ENCODE measurements at places on chromosomes 2 and 18.
A peak's percentile ranks its signal among the peaks of the same experiment; 100 is the strongest.

DNA sequence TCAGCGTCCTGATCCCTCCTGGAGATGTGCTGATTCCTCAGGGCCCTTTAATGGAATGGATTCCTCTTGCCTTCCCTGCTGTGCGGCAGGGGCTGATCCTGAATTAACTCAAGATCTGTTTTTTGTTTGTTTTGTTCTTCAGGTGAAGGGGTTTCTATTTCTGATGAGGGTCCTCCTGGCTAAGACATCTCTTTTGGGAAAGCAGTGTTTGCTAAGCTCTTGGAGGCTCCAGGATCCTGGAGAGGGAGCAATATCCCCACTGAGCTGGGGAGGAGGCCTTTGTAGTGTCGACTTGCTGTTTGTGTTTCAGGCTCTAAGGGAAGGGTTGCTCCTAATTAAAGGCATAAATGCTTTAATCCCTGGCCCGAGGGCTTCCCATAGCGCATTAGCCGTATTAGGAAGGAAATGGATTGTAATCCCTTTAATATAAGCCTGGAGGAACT lies 65.3 kb upstream of the FOXI3 start:
- no peak overlapping the region for H3K4me3 ChIP-seq
- peaks cover 4% of the 10 kb centered on the region for H3K27me3 ChIP-seq
- no peak overlapping the region for H3K27ac ChIP-seq

GRCh38 chr2:227117027-227117426 lies 47.0 kb downstream of the COL4A4 start:
- H3K4me1 ChIP-seq, result no peaks in the 10 kb centered on the region
- no peak for DNase-seq
- no peaks in the 10 kb centered on the region for H3K36me3 ChIP-seq
- no peak overlapping the region for H3K27ac ChIP-seq
- peaks cover 7% of the 10 kb centered on the region for H3K27me3 ChIP-seq
- no peak overlapping the region for H3K4me3 ChIP-seq

GRCh38 chr2:191931329-191931728 lies 84.4 kb upstream of the CAVIN2 start:
- no peak overlapping the region for H3K4me3 ChIP-seq
- H3K36me3 ChIP-seq, result no peaks in the 10 kb centered on the region
- H3K27ac ChIP-seq, result no peak overlapping the region
- no peak for DNase-seq

DNA sequence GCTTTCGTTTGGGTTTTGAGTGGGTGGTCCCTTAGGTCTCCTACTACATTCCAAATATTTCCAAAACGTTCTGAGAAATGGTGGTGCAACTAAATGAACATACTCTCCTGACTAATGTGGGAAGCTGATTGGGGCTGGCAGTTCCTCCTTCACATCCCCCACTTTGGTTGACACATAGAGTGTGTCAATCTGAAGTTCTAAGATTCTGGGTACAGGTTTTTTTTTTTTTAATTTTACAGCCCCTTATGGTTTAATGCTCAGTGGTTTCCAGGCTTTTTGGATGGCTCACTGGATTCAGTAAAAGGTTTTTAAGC lies 58.4 kb upstream of the ITGB6 start:
- H3K27me3 ChIP-seq, result no peaks in the 10 kb centered on the region
- H3K4me1 ChIP-seq, result no peaks in the 10 kb centered on the region
- H3K4me3 ChIP-seq, result no peak overlapping the region
- H3K36me3 ChIP-seq, result no peaks in the 10 kb centered on the region
- no peak for DNase-seq

GRCh38 chr2:88127888-88128653 lies at the start of gene FABP1:
FABP1 (minus strand) TSS chr2:88128062; CDS start chr2:88128017, 45 bp downstream.
- no peak within 1 kb of the TSS for H3K27ac ChIP-seq
- H3K36me3 ChIP-seq, result no peaks in the 10 kb centered on the region
- DNase-seq, result no peak
- H3K4me1 ChIP-seq, result no peaks in the 10 kb centered on the region
- H3K27me3 ChIP-seq, result peaks cover 17% of the 10 kb centered on the region

GRCh38 chr2:28665041-28665704 lies 86.5 kb upstream of the PPP1CB start:
- H3K36me3 ChIP-seq, result no peaks in the 10 kb centered on the region
- H3K4me3 ChIP-seq, result no peak overlapping the region
- H3K27ac ChIP-seq, result no peak overlapping the region
- DNase-seq, result no peak
- H3K27me3 ChIP-seq, result peaks cover 15% of the 10 kb centered on the region
- no peaks in the 10 kb centered on the region for H3K4me1 ChIP-seq

- no peak for DNase-seq
- H3K27ac ChIP-seq, result no peak overlapping the region
- H3K4me1 ChIP-seq, result peaks cover 11% of the 10 kb centered on the region
- peaks cover 11% of the 10 kb centered on the region for H3K27me3 ChIP-seq
- H3K36me3 ChIP-seq, result no peaks in the 10 kb centered on the region
Measured at GRCh38 chr2:157592948-157593347, 35.7 kb downstream of the ACVR1C start.

- no peak overlapping the region for H3K4me3 ChIP-seq
- peaks cover 2% of the 10 kb centered on the region for H3K36me3 ChIP-seq
- DNase-seq, result no peak
Measured at GRCh38 chr2:43021791-43022509, 204.5 kb downstream of the ZFP36L2 start.

GRCh38 chr2:207825045-207825954 lies 55.6 kb upstream of the FZD5 start:
- no peak overlapping the region for H3K4me3 ChIP-seq
- no peak overlapping the region for H3K27ac ChIP-seq
- no peaks in the 10 kb centered on the region for H3K27me3 ChIP-seq
- peaks cover 15% of the 10 kb centered on the region for H3K4me1 ChIP-seq
- no peaks in the 10 kb centered on the region for H3K36me3 ChIP-seq

DNA sequence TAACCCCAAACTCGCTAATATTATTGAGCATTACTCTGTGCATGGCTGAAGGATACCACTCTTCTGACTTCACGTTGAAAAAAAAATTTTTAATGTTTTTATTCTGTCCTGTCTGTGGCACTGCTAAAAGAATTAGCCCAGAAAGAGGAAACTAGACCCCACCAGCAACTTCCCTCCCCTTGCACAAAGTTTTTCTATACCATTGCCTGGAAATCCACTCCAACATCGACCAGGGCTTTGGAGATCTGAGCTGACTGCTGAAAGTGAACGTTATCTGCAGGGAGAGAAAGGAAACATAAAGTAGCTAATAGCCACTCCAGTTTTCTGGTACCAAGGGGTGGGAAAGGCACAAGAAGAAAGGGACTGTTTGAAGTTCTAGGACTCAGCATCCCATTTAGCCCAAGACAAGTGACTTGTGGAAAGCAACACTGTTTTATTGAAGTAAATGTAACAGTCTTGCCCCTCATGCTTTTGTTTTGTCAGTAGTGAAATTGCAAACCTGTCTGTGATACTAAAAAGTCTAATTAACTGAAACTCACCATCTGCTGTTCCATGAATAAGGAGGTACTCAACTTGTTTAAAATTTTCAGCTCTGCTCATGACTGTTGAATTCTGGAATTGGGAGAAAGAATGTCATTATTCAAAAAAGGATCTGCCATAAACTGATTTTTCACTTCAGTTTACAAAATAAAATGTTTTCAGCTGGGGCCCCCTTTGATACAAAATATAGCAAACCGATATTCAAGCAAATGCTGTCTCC lies 79.1 kb downstream of the DPP4 start:
- H3K27me3 ChIP-seq, result no peaks in the 10 kb centered on the region
- H3K4me3 ChIP-seq, result peak overlapping the region; percentile 69
- H3K36me3 ChIP-seq, result peaks cover 79% of the 10 kb centered on the region

GRCh38 chr18:69647702-69648101 lies 247.0 kb downstream of the DOK6 start:
- no peaks in the 10 kb centered on the region for H3K27me3 ChIP-seq
- H3K4me3 ChIP-seq, result no peak overlapping the region
- H3K27ac ChIP-seq, result no peak overlapping the region
- DNase-seq, result no peak
- H3K36me3 ChIP-seq, result no peaks in the 10 kb centered on the region
- H3K4me1 ChIP-seq, result no peaks in the 10 kb centered on the region

GRCh38 chr2:197238043-197238365 lies 72.6 kb downstream of the ANKRD44 start:
- no peak for DNase-seq
- H3K36me3 ChIP-seq, result peaks cover 34% of the 10 kb centered on the region
- H3K27ac ChIP-seq, result peak overlapping the region; percentile 94

GRCh38 chr2:152022090-152022489 lies 76.8 kb downstream of the CACNB4 start:
- H3K27ac ChIP-seq, result no peak overlapping the region
- no peak overlapping the region for H3K4me3 ChIP-seq
- H3K27me3 ChIP-seq, result peaks cover 14% of the 10 kb centered on the region
- no peaks in the 10 kb centered on the region for H3K36me3 ChIP-seq
- DNase-seq, result no peak

- no peak overlapping the region for H3K27ac ChIP-seq
- no peak for DNase-seq
- H3K36me3 ChIP-seq, result no peaks in the 10 kb centered on the region
- H3K4me1 ChIP-seq, result no peaks in the 10 kb centered on the region
- no peak overlapping the region for H3K4me3 ChIP-seq
Measured at GRCh38 chr2:126029316-126029715, 626.6 kb upstream of the GYPC start.

GRCh38 chr2:235960716-235961640 lies 207.2 kb downstream of the GBX2 start:
- no peak for DNase-seq
- H3K4me3 ChIP-seq, result no peak overlapping the region
- H3K27me3 ChIP-seq, result peaks cover 8% of the 10 kb centered on the region
- no peaks in the 10 kb centered on the region for H3K36me3 ChIP-seq

DNA sequence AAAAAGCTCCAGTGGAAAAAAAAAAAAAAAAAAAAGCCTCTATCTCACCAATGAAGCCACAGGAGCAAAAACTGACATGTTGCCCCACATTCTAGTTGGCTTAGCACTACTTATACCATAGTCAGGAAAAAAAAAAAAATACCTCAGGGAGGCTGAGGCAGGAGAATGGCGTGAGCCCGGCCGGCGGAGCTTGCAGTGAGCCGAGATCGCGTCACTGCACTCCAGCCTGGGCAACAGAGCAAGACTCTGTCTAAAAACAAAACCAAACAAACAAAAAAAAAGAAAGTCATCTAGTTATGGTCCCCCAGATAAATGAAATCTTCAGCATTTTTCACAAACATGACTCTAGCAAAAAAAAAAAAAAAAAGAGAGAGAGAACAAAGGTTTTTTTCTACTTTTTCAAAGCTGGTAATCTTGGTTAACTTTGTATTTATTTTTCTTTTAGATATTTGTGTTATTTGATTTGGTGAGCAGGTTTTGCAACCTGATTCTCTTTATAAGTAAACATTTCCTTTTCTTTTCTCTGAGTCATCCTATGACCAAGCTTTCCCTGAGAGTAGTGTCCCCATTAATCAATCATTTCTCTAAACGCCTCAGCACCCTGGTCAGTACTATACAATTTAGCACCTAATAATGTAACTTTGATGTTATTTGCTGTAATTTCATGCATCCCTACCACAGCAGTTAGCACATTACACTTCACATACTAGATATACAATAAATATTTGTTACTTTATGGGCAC lies 273.7 kb upstream of the PIK3C3 start:
- H3K36me3 ChIP-seq, result no peaks in the 10 kb centered on the region
- DNase-seq, result no peak
- H3K27ac ChIP-seq, result no peak overlapping the region
- no peaks in the 10 kb centered on the region for H3K4me1 ChIP-seq
- H3K4me3 ChIP-seq, result no peak overlapping the region

GRCh38 chr18:55732227-55733106 lies 144.5 kb upstream of the TCF4 start:
- H3K27me3 ChIP-seq, result no peaks in the 10 kb centered on the region
- no peak overlapping the region for H3K4me3 ChIP-seq
- DNase-seq, result no peak

DNA sequence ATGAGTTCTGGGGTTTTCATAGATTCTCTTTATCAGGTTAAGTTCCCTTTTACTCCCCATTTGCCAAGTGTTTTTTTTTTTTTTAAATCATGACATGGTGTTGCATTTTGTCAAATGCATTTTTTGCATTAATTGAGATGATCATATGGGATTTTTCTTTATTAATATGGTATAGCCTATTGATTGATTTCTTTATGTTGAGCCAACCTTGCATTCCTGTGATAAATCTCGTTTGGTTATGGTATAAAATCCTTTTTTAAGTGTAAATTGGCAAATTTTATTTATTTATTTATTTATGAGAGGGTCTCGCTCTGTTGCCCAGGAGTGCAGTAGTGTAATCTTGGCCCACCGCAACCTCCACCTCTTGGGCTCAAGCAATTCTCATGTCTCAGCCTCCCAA lies 81.5 kb upstream of the ACVR1 start:
- H3K4me3 ChIP-seq, result no peak overlapping the region
- peaks cover 2% of the 10 kb centered on the region for H3K36me3 ChIP-seq
- H3K27ac ChIP-seq, result no peak overlapping the region
- DNase-seq, result no peak
- peaks cover 4% of the 10 kb centered on the region for H3K27me3 ChIP-seq
